ENCODE measurements at places on chromosomes 2 and 18.

DNA sequence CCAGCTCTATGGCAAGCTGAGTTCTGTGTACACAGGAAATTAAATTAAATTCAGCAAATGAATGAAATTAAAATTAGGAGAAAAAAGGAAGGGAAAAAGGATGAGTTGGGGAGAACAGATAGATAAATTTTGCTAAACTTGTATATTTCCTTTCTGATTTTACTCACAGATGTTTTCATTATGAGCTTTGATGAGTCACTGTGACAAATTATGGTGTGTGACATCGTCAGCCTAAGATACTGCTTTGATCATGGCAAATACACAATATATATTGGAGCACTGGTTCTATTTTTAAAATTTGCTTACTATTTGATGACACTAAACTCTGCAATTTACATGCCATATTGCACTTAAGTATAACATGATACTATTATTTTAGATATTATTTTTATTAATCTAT lies 464.6 kb upstream of the SPHKAP start:
- no peak for DNase-seq

- DNase-seq = no peak
Measured at GRCh38 chr18:11736656-11737055, 47.6 kb downstream of the GNAL start.

GRCh38 chr2:128424406-128425171 lies 105.9 kb upstream of the HS6ST1 start:
- DNase-seq = no peak

- DNase-seq = no peak
Measured at GRCh38 chr2:3480352-3481010, 38.9 kb downstream of the ADI1 start.

DNA sequence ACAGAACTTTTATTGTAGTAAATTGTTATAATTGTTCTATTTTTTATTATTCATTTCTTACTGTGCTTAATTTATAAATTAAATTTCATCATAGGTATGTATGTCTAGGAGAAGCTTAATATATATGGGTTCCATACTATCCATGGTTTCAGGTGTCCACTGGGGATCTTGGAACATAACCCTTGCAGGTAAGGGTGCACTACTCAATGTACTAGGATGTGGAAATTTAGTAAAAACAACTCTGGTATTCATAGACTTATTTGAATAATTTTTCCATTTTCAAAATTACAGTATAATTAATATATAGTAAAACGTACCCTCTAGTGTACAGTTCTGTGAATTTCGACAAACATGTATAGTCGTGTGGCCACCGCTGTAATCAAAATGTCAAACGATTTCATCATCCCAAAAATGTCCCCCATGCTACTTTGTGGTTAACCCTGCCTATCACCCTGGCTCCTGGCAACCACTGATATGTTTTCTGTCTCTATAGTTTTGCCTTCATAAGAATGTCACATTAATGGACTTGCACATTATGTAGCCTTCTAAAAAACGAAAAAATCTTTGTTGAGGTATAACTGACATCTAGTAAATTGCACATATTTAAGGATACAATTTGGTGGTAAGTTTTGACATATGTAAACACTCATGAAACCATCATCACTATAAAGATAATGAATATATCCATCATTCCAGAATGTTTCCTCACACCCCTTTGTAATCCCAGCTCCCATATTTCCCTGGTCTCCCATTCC lies 45.7 kb downstream of the ARL5A start:
- no peak for DNase-seq

DNA sequence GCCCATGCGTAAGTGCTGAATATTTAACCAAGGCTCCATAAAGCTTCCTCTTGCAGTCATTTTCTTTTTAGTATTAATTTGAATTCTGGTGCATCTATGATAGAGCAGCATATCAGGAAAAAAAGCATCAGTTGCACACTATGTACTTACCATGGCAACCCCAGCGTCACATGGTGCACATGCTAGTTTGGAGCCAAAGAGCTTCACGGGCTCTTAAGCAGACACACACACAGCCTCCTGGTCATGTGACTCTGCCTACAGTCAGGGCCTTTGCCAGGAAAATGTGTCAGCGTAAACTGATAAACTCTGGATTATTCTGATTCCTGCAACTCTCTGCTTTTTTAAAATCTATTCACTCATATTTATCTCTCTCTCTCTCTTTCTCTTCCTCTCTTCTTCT lies 30.2 kb downstream of the NYAP2 start:
- no peak for DNase-seq

GRCh38 chr2:3201281-3201680 lies 176.3 kb downstream of the EIPR1 start:
- DNase-seq = no peak

GRCh38 chr2:68088940-68089339 lies 26.1 kb upstream of the C1D start:
- no peak for DNase-seq

GRCh38 chr2:41579806-41580205 lies 468.0 kb upstream of the PKDCC start:
- DNase-seq = no peak

DNA sequence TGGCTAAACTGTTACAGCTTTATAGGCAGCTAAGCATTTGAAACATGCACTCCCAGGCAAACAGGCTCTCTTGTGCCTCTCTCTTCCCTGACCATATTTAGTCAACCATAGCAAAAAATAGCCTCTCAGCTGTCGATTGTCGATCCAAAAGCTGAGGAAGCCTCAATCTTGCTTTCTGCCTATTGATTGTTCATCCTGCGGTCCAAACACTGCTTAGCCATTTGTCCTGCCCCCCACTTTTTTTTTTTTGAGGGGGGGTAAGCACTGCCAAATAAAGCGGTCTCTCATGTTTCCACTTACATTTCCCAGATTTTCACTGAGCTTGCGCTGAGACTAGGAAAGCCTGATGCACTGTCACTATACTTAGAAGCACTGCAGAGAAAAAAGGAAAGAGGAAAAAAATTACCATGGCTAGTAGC lies 90.8 kb downstream of the MIB1 start:
- DNase-seq = no peak

DNA sequence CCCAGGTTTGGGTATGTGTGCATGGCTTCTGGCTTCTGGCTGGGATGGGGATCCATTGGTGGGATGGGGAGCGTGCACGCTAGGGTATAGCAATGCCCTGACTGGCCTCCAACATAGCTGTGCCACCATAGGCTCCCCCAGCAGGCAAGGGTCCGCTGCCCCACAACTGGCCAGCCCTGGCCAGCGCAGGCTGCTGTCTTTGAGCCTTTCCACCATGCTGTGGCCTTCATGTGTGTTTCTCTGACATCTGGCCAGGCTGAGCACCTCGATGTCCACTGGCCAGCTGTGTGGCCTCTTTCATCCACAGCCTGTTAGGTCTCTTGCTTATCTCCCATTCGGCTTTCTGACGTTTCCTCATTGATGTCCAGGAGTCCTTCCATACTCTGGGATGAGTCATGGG lies 231.3 kb downstream of the NDUFA10 start:
- DNase-seq = no peak

DNA sequence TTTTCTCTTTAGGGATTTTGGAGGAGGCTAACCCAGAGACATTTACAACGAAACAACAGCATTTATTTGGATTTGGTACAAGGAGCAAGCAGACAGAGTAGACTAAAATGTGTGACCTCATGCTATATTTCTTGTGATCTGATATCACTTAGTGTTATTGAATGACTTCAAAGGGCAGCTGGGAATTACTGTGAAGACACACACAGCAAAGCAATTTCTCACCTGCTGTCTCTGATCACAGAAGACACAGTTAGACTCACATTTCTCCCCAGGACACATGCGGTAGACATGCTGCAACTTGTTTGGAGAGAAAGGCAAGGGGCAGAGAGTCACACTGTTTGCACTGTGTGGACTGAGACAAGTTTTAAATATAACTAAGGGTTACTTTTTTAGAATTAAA lies 67.5 kb downstream of the LTBP1 start:
- no peak for DNase-seq

DNA sequence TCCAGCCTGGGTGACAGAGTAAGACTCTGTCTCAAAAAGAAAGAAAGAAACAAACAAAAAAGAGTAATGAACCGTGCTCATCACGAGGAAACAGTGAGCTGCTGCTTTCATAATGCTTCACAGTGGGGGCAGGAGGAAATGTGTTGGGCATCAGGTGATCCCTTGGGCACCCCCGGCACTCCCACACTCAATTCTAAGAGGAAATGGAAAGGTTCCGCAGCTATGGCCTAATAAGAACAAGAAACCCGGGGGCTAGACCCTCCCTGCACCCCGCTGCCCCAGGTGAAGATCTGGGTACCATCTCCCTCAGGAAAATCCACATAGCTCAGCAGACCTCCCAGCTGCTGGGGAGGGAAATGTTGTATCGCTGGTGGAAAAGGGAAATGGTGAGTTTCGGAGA lies 118.9 kb downstream of the LPIN1 start:
- DNase-seq = no peak

Data from stimulated activated CD4-positive, alpha-beta T cell treated with anti-CD3 and anti-CD28 coated beads, Interleukin-12 subunit alpha, Interleukin-12 subunit beta, amount 100 ng/mL, for 48 hours (primary cell).